Activated CD8-positive, alpha-beta memory T cell treated with anti-CD3 and anti-CD28 coated beads for 1 hour (primary cell): ENCODE measurements at places on chromosomes 7 and 10.

DNA sequence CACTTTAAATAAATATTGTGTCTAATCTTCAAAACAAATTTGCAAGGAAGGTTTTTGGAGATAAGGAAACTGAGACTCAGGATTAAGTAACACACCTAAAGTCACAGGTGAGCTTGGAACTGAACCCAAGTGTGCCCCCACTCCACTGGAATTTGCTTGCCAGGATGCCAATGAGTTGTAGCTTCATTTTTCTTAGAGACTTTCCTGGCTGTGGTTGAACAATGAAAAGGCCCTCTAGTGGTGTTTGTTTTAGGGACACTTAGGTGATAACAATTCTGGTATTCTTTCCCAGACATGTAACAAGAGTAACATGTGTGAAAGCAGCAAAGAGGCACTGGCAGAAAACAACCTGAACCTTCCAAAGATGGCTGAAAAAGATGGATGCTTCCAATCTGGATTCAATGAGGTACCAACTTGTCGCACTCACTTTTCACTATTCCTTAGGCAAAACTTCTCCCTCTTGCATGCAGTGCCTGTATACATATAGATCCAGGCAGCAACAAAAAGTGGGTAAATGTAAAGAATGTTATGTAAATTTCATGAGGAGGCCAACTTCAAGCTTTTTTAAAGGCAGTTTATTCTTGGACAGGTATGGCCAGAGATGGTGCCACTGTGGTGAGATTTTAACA, 1.5 kb downstream of the IL6 start:
- DNase-seq, result no peak

DNA sequence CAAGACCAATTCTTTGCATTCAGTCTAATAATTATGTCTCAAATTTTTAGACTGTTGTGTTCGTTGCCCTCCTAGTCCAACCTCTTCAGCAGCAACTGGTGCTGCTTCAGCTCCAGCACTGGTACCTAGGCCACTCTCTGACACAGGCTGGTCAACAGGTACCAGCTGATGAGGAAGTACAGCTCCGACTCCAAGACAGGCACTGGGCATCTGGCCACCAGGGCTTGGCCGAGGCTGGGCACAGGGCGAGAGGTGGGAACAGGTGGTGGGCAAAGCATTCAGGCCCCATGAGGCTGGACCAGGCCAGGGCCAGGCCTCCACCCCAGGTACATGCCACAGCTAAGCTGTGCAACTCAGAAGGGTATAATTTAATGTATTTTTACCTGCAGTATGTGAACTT, 151.5 kb upstream of the AGR3 start:
- no peak for DNase-seq

DNA sequence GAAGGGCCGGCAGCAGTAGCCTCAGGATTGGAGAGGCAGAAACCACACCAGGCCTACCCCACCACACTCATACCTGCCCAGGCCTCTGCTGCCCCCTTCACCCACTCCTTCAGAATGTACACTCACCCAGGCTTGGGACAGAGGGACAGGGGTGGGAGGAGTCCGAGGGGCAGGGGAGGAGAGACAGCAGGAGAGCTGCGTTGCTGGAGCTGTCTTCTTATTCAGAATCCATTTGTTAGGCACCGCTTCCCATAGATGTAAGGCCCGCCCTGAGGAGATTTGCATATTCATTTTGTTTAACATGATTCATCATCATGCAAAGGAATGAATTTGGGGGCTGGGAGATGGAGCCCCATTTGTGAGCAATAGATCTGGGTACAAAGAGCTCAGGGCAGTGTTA, 156.7 kb downstream of the CDH23 start:
- DNase-seq, result no peak

DNA sequence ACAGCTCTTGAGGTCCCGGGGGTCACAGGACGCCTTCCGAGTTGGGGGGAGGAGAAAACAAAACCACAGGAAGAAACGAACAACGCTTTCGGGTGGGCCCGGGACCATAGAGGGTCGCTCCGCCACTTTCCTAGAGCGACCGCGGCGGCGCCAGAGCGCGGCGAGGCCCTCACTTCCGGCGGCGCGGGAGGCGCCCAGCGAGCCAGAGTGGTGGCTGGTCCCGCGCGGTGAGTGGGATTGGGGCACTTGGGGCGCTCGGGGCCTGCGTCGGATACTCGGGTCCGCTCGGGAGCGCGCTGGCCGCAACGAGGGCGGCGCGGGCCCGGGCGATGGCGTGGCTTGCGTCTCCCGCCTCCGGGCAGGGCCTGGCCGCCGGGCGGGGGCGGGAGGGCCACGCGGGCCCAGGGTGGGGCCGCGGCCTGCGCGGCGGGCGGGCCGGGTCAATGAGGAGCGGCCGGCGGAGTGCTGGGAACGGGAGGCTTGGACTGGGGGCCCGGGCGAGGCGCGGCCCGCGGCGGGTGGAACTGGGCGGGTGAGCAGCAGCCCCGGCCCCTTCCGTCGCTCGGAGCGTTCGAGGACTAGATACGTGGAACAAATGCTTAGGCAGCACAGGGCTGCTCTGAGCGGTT, at the start of gene ZNF22:
Gene ZNF22, plus strand, starts transcription at position 172 of the 629 bp plus-strand sequence. CDS start 2,446 bp downstream, outside the sequence.
- peak; percentile 32 for DNase-seq

DNA sequence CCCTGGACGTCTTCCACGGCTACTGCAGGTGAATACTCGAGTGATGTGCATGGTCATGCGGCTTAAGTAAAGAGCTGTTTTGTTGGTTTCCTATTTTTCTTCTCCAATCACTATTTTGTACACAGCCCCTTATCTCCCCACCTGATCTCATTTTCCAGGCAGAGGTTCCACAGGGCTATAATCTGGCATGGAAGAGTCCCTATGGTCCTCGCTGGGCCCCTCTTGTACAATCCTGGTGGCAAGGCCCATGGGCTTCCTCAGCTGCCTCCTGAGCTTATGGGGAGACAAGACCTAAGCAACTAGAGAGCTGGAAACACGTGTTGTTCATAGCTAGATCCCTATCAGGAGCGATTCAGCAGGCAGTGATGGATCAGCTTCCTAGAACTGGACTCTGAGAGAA, 181.3 kb upstream of the ADO start:
- no peak for DNase-seq

- DNase-seq, result no peak
Observed at GRCh38 chr10:29105516-29106215, 183.2 kb upstream of the LYZL1 start.

DNA sequence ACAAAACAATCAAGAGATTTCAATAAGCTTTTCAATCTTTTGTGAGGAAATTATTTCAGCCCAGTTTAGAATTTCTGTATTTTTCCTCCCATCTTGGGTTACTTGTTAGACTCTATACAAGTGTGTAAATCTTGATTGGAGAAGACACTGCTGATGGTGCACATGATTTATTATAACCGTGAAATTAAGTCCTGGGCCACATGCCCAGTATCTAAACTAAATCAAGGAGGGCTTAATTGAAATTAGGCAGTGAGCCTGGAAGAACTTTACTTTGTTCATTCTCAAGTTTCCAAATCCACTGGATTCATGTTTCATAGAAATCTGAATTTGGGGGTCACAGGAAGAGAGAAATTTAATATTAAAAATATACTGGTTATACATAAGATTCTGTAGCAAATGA, 44.5 kb downstream of the CSTF2T start:
- no peak for DNase-seq

DNA sequence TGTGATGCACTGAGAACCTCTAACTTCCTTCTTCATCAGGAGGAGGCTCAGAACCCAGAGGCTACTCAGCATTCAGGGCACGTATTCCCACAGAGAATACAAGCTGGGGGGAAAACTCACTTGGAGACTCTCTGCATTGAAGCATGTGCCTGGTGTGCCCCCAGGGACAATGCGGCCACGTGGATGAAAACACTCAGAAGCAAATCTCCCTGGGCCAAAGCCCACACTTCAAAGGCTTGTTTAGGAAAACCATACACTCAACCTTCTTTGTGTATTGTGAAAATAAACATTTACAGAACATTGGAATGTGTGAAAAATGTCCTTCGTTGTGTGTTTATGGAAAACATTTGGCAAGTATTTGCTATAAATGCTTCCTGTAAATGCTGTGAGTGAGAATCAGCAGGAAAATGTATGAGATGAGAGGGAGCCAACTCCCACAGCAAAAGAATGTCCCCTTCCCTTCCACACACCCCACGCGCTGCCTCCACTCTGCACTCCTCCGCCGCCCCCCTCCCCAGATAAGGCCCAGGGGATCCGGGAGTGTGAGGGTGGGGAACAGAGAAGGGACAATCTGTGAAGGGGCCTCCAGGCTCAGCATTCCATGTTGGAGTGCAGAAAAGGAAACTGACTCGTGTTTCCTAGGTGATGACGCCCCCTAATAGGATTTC, 339.5 kb downstream of the ELMO1 start:
- no peak for DNase-seq

GRCh38 chr10:101388676-101389276, 34.8 kb downstream of the BTRC start:
- DNase-seq, result no peak

DNA sequence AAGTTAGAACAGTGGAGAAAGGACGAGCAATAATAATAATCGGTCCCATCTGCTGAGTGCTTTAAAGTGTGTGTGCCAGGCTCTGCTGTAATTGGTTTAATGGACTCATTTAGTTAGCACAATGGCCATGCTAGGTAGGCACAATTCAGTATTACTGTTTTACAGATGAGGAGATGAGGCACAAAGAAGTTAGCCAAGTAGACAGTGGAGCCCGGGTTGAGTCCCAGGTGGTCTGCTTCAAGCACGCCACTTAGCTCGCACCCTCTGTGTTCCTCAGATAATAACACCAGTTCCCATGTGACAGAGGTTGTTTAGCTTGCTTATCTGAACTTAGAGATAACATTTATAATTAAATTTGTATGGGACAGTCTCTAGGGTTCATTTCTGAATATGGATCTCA, 101.6 kb upstream of the GJD4 start:
- DNase-seq, result no peak

DNA sequence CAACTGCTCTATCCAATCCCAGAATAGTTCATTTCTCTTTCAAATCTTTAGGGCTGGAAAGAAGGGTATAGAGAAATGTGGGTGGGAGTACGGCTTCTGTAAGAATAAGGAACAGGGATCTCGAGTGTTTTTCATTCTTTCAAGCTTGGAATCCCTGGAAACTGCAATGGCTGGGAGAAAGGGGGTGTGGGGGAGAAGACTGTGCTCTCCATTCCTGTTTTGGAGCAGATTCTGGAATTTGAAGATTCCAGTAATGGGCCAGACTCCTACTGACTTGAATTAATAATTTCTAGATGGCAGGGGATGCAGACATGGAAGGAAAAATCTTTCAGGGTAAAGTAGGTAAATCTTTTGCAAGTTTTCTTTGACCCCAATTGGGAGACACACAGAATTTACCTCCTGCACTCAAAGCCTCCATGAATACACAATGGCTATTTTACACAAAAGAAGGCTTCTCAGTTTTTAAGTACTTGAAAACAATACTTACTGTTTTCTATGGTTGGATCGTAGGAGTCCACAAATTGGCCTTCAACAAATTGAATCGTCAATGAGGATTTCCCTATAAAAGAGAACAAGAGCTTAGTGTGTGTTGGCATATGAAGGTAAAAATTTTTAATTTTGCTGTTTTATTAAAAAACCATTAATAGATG, 29.1 kb downstream of the RHEB start:
- no peak for DNase-seq
